ENCODE measurements at places on chromosomes 12 and 14.

GRCh38 chr12:111761099-111761498 is 5.6 kb upstream of the ALDH2 start:
- no peak for DNase-seq

GRCh38 chr12:41108032-41108431 is 80.1 kb upstream of the PDZRN4 start:
- no peak for DNase-seq

- DNase-seq, result peak; percentile 8
These were observed 22.9 kb upstream of the NR1H4 start for GRCh38 chr12:100450735-100451134.

DNA sequence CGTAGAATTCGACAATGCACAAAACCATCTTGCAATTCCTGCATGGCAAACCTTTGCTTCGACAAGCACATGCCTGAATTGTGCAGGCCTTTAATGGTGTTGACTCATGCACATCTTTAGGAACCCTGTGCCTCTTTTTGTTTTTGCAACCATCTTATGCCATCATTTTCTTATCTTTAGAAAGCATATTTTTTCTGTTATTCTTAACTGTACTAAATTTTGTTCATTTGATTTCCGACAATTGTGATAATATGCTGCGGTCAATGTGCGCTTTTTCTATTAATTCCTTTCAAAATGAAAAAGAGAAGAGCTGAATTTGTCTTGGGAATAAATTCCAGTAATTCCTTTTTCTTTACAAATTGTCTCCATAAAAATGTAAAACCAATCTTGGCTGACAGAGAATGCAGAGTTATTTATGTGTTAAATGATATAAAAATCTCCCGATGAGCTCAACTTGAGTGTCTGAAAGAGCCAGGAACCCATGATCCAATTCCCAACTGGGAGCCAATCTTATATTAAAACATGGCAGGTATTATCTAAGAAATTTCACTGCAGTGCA is 20.1 kb upstream of the CDK17 start:
- no peak for DNase-seq

DNA sequence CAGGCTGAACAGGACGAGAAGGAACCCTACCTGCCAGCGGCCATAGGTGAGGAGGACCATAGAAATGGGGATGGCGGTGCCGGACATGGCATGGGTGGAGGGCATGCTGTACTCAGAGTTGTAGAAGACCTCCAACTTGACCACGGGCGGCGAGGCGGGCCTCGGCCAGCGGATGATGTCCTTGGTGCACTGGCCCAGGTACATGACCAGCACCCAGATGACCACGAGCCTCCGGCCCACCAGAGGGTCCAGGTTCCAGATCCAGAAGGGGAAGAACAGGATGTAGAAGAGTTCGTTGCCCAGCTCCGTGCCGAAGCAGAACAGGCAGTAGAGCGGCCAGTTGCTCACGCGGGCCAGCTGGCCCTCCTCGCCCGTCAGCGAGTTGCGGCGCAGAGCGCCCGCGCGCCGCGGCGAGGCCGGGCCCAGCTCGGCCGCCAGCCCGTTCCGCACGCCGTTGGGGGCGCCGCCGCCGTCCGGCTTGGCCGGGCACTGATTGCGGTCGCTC is 582 bp downstream of the SGPP1 start:
- DNase-seq, result no peak

DNA sequence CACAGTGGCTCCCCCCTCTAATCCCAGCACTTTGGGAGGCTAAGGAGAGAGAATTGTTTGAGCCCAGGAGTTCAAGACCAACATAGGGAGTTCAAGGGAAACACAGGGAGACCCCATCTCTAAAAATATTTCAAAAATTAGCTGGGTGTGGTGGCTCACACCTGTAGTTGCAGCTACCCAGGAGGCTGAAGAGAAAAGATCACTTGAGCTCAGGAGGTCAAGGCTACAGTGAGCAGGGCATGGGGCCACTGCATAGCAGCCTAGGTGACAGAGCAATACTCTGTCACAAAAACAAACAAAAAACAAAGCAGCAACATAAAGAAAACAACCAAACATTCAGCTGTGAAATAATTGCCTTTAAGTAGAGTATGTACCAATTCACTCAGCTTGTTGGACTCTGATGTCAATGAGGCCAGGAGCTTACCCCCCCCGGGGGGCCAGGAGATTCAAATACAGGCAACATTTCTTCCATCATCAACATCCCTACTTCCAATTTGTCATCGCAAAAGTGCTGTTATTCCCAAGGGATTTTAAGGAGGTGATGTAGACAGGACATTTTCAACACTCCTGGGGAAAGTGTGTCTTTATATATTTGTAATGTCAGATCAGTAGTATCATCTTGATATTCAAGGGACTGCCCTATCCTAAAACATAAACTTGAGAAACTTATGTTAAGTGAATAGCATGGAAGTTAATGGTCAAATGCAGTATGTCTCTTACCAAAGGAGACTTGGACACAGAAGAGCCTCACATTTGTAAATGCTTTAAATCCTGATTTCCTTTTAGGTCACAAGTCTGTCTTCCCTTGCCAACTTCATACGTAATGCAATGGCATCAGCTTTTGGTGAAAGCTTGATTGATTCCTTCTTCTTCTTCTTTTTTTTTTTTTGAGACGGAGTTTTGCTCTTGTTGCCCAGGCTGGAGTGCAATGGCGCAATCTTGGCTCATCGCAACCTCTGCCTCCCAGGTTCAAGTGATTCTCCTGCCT is 40.6 kb upstream of the AEBP2 start:
- no peak for DNase-seq
